ENCODE measurements at places on chromosomes 1 and 21.
A peak's percentile ranks its signal among the peaks of the same experiment; 100 is the strongest.

GRCh38 chr21:20276954-20277353, 721.3 kb upstream of the NCAM2 start:
- DNase-seq: no peak

DNA sequence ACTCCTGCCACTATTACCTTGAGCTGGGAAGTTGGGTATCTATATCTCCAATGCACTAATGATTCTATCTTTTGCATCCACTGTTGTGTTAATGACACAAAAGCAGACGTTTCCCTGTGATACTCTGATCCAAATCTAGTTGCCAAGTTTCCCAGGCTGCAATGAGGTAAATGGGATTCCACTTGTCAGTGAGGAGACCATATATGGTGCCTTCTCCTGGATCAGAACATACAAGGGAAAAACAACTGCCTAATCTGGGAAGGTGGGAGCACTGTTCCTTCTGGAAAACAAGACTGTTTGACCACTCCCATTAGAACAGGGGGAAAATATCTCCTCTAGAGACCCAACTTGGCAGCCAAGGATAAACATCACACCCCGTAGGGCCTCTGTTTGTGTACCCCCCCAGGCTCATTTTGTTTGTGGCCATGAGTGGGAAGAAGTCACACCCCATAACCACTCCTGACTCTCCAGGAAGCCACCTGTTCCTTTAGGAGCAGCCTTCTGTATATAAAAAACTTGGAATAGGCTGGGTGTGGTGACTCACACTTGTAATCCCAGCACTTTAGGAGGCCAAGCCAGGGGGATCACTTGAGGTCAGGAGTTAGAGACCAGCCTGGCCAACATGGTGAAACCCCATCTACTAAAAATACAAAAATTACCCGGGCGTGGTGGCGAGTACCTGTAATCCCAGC, 28.5 kb upstream of the SLC6A9 start:
- no peak for DNase-seq

DNA sequence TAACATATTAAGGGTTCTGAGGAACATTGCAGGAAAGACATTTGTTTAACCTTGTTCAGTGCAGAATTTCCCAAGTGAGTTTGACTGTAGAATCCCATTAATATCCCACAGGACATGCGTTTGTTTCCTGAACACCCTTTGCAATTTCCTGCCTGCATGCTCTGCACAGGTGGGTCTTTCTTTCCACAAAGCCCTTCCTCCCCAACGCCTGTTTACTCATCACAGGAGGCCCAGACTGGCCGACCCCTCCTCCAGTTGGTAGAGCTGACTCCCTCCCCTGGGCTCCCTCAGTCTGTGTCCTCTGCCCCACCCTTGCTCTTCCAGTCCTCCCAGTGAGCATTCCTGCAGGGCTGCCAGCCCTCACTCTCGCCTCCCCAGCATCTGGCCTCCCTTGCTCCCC, 47.5 kb upstream of the CTPS1 start:
- no peak for DNase-seq

DNA sequence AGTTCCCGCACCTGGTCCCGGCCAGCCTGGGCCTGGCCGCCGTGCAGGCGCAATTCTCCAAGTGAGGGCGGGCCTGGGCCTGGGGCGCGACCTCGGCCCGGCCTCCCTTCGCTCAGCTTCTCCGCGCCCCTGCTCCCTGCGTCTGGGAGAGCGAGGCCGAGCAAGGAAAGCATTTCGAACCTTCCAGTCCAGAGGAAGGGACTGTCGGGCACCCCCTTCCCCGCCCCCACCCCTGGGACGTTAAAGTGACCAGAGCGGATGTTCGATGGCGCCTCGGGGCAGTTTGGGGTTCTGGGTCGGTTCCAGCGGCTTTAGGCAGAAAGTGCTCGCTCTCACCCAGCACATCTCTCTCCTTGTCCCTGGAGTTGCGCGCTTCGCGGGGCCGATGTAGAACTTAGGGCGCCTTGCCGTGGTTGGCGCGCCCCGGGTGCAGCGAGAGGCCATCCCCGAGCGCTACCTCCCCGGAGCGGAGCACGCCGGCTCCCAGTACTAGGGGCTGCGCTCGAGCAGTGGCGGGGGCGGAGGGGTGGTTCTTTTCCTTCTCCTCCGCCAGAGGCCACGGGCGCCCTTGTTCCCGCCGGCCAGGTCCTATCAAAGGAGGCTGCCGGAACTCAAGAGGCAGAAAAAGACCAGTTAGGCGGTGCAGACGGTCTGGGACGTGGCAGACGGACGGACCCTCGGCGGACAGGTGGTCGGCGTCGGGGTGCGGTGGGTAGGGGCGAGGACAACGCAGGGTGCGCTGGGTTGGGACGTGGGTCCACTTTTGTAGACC, 1.2 kb downstream of the OLIG1 start:
- no peak for DNase-seq

GRCh38 chr1:169873582-169874199, 20.0 kb downstream of the SCYL3 start:
- no peak for DNase-seq

DNA sequence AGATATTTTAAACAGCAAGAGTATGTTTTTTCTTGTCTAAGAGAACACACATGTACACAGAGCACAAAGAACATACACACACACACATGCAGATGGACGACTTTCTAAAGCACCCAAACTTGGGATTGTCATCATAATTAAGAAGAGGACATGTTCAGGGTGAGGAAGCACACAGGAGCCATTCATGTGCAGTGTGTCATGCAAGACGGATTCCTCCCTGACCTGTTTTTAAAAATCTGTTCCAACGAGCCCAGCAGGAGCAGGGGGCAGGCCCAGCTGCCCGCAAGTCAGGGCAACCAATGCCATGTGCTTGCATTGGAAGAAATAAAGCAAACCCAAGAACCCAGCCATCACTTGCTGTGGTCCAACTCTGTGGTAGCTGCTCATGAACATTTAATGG, 167.3 kb upstream of the ZNF644 start:
- no peak for DNase-seq

- DNase-seq: no peak
Observed at GRCh38 chr1:213371847-213372619, 321.0 kb downstream of the RPS6KC1 start.

DNA sequence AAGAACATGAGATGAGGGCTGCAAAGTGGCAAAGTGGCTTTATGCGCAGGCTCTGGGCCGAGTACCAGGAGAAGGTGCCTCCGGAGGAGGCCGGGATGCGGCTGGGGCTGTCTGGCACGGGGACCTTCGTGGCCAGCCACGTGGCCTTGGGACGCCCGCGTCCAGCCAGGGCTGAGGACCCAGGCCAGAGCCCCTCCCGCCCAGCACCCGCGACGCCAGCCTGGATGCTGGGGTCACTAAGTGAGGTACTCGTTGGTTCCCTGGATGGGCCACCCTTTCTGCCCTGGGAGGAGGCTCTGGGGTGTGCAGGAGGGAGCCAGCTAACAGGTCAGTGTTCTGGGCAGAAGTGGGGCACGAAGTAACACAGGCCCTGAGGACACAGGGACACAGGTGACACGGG, 12.6 kb downstream of the SCNN1D start:
- DNase-seq: no peak

DNA sequence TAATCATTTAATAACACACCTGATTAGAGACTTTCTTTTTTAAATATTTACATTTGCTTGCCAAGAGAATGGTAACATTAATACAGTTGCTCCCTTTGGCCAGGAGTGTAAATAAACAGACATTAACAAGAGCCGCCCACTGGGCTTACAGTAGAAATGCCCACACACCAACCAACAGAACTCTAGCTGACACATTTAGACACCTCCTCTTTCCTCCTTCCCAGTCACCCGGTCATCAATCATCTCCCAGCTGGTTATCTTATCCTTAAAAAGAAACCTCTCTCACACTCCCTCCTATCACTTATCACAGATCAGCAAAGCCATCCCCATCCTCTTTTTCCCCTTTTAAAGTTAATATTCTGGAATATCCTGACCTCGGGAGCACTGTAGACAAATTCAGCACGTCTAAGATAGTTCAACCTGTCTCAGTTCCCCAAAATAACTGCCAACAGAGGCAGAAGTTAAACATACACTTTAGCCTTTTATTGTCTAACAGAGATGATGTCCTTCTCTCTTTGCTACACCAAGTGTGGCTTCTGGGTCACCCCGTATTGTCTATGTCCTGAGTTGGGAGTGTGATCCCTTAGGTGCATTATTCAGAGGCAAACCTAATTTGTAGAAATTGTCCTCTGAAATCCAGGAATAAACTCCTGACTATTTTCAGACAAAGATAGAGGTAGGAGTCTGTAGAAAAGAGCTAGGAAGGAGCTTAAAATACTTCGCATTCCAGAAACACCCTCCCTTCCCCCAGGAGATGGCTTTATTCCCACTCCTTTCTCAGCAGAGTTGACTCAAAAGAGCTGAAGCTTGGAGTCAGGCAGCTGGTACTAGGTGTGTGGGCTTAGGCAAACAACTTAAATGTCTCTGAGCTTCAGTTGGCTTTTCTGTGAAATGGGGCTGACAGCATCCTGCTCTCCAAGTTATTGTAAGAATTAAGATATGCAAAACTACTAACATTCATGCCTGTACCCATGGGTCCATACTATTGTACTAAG, 8.8 kb downstream of the MYCL start:
- no peak for DNase-seq

GRCh38 chr1:92845908-92846307, 14.1 kb downstream of the RPL5 start:
- no peak for DNase-seq

DNA sequence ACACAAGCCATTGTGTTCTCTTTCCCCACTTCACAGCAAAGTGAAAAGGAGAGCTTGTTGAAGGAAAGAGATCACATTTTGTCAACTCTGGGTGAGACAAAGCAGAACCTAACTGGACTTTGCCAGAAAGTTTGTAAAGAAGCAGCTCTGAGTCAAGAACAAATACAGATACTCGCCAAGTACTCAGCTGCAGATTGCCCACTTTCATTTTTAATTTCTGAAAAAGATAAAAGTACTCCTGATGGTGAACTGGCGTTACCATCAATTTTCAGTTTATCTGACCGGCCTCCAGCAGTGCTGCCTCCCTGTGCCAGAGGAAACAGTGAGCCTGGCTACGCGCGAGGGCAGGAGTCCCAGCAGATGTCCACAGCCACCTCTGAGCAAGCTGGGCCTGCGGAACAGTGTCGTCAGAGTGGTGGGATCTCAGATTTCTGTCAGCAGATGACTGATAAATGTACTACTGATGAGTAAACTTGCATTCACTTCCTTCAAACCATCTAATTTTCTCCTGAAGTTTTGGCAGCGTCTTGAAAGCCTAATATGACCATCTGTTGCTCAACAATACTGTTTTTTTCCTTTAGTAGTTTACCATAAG, 43.7 kb downstream of the BACH1 start:
- DNase-seq: no peak

DNA sequence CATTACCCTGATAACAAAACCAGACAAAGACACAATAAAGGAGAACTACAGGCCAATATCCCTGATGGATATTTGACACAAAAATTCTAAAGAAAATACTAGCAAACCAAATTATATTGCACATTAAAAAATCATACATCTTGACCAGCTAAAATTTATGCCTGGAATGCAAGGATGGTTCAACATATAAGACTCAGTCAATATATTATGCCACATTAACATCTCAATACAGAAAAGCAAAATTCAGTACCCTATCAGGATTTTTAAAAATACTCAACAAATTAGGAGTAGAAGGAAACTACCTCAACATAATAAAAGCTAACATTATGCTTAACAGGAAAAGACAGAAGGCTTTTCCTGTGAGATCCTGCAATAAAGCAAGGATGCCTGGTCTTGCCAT, 177.1 kb downstream of the MAGI3 start:
- no peak for DNase-seq

DNA sequence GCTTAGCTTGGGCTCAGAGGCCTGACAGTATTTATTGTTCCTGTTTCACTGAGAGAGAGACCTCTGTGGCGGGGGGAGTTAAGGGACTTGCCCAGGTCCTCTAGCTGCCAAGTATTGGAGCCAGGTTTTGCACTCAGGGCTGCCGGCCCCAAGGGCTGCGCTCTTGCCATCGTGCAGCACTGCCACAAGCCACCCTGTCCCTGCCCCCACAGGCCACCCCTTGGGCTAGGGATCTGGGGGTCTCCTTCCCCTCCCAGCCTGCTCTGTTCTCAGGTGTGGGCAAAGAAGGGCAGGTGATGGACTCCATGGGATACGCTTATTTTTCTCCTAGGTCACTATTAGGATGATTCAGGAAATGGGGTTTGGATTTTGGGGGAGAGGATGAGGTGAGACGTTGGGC, 8.7 kb downstream of the KIAA1614 start:
- DNase-seq: no peak

GRCh38 chr1:21340230-21340945, 50.1 kb upstream of the ECE1 start:
- DNase-seq: no peak

DNA sequence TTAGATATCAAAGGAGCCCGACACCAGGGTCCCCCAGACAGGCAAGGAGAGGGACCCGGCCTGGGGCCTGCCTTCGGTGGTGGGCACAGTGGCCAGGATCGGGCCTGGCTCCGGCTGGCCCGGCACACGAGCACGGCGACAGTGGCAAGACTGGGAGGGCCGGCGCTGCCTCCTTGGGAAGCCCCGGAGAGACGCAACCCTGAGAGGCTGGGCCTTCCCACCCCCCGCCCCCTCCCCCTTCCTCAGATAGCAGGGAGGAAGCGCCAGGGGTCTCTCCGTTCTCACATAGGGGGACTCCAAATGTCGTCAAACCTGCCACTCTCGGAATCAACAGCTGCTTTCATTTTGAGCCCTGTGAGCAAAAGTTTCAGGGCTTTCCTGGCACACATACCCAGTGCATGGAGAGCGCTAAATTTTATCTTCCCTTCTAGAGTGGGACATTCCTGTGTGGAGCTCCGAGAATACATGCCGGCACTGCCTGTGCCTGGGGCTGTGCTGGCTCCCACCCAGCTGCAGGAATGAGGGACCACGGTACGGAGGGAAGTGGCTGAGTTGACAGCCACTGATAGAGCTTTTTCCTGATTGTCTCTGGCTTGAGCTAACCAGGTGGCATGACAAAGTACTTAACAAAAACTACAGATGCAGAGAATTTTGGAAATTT, 62.4 kb downstream of the CD247 start:
- DNase-seq: peak; percentile 86

DNA sequence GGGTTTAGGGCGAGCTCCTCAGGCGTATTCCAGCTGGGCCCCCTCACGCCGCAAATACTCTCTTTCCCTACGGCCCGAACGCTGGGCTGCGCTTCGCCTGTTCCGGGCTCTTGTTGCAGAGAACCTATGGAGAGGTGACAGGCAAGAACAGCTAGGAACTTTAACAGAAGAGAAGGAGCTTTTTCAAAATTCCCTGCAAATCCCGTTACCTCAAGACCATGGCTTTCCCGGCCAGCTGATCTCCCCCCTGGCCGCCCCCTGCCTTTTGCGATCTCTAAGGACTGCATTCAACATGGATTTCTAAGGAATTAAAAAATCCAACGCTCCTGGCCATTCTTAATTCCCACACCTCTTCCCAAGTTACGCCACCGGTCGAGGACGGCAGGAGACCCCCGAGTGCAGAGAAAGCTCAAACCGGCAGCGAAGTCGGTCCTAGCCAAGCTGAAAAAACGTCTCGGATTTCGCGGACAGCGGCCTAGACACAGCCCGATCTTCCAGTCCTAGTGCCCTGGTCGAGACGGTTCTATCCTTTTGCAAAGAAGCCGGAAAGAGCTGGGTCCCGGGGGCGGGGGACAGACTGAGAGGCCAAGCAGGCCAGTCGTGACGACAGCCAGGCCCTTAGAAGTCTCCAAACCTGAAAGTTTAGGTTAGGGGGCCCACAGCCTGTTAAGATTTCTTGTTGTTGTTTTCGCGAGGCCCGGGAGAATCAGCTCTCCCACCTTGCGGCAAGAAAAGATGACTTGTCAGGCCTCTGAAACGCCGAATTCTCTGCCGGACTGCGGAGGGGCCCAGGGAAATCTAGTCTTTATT, 1.1 kb upstream of the TBX15 start:
- no peak for DNase-seq
